Cardiac muscle cell (in vitro differentiated cells and primary cell): ENCODE measurements at places on chromosomes 7 and 10.

- DNase-seq: no peak
Observed at GRCh38 chr7:146131701-146132100, 15.1 kb downstream of the CNTNAP2 start.

DNA sequence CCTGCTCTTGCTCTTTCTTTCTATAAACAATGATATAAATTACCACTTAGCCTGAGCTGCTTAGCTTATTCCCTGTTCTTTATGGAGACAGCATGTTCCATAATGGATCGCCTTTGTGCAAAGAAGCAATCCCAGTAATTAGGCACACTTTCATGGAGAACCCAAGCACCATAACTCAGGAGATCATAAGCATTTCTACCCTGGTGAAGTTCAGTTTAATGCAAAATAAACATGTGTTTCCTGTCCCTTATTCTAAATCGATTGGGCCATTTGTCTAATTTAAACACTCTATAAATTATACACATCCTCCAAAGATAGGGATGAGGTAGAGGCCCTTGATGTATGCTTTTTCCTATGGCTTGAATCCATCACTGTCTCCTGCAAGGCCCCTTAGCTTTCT is 75.8 kb upstream of the TMEM72 start:
- no peak for DNase-seq

DNA sequence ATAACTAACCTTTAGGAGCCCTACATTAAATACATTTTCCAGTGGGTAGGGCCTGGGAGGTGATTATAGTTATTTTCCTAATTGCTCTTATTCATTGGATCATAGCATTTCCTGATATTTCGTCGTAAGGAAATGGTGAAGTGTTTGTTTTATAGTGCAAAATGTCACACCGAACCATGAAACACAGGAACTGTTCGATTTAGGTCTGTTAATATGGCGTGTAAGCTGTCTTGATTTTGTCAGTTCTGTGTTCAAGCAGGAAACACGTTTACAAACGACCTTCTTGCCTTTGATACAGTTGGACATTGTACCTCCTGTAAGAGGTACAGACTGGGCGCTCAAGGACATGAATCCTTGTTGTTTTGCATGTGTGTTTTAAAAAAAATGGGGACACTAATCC is 14.8 kb downstream of the RBM17 start:
- DNase-seq: no peak

DNA sequence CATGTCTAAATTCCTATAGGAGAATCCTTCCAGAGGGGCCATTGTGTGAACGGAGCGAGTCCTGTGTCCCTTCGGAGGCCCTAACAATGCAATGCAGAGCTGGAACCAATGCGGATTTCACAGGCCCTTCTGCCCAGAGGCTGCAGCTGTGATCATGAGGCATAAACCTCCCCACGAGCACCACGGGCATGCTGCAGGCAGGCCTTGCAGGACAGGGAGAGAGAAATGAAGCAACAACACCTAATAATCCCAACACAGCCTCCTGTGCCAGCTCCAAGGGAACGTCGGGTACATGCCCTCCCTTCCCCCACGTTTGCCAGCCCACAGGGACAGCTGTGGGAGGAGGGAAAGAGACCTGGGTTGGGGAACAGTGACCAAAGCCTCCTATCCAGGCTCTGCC is 74.4 kb downstream of the TNS3 start:
- DNase-seq: no peak

- peak; percentile 12 for DNase-seq
Observed at GRCh38 chr7:104207348-104207730, 474 bp downstream of the ORC5 start.

- DNase-seq: no peak
Observed at GRCh38 chr7:123417580-123417979, 116.8 kb downstream of the IQUB start.

- no peak for DNase-seq
Observed at GRCh38 chr10:76466836-76467503, 1035.5 kb downstream of the LRMDA start.

DNA sequence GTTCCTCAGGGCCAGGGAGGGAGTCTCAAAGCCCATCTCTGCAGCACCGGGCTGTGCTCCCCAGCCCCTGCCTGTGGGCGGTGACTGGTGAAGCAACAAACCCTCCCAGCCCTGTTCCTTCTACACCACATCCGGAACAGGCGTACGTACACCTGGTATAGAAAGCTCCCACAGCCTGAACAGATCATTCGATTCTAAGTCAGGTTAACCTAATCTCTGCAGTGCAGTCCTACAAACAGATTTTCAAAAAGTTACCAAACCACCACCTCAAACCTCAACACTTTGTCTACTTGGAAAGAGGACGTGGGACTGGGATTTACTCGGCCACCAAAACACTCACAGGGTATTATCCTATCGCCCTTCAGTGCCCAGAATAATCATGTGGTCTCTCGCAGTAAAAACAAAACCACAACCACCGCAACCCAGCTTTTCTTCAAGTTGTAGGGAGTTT is 238.4 kb downstream of the DIP2C start:
- DNase-seq: no peak

- peak; percentile 25 for DNase-seq
Observed at GRCh38 chr7:37081436-37081835, 357.1 kb upstream of the AOAH start.

DNA sequence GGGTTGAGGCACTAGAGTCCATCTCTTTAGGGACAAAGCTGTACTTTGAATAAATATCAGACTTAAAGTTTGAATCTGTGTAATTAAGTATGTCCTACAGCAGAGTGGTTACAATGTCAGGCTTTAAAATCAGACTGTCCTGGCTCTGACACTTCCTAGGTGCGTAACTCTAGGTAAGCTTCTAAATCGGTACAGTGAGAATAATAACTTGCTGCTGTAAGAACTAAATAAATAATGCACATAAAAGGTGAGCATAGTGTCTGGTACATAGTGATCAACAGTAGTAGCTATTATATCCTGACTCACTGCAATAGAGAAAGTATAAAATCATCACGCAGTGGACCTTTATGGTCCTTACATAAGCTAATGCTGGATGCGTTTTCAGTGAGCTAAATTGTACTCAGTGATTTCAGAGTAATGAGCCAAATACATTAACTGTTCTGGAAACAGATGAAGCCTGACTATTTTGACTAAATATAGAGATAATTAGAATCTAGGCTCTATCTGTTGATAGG is 72.2 kb upstream of the PDK4 start:
- no peak for DNase-seq

- peak; percentile 42 for DNase-seq
Observed at GRCh38 chr7:37920305-37920848, at the start of gene EPDR1. Gene EPDR1, plus strand, starts transcription at chr7:37920640. Its CDS starts 300 bp downstream, at chr7:37920940.

- peak; percentile 77 for DNase-seq
Observed at GRCh38 chr7:46291601-46292150, 370.6 kb upstream of the IGFBP3 start.

GRCh38 chr10:9096288-9096687 is 1041.8 kb downstream of the GATA3 start:
- DNase-seq: no peak

- DNase-seq: no peak
Observed at GRCh38 chr7:108735814-108736213, 166.1 kb downstream of the DNAJB9 start.

DNA sequence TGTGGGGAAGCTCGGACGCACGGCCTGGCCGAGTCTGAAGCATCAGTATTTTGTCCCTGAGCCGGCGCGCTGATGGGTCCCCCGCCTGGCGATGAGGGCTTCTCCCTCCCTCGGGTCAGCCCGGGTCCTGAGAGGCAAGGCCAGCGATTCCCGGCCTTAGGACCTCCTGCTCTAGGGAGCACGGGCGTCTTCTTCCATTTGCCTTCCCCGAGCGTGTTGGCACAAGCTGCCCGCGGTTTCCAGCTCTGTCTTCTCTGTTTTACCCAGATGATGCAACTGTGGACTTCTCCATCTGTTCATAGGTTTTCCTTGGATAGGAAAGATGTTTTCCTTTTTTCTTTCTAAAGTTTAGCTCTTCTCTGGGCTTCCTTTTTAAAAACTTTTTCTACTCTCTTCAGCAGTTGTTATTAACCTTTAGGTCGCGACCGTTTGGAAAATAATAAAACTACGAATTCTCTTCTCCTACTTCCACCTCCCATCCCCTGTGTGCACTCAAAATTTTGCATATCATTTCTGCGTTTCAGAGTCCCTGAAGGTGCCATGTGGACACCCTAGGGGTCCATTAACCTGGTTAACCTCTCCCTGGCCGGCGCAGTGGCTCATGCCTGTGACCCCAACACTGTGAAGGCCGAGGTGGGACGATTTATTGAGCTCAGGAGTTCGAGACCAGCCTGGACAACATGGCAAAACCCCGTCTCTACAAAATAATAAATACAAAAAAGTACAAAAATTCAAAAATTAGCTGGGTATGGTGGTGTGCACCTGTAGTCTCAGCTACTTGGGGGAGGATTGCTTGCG is 1.4 kb upstream of the SLC25A28 start:
- DNase-seq: no peak

- DNase-seq: no peak
Observed at GRCh38 chr7:67847092-67847787, 850.6 kb downstream of the TYW1 start.

DNA sequence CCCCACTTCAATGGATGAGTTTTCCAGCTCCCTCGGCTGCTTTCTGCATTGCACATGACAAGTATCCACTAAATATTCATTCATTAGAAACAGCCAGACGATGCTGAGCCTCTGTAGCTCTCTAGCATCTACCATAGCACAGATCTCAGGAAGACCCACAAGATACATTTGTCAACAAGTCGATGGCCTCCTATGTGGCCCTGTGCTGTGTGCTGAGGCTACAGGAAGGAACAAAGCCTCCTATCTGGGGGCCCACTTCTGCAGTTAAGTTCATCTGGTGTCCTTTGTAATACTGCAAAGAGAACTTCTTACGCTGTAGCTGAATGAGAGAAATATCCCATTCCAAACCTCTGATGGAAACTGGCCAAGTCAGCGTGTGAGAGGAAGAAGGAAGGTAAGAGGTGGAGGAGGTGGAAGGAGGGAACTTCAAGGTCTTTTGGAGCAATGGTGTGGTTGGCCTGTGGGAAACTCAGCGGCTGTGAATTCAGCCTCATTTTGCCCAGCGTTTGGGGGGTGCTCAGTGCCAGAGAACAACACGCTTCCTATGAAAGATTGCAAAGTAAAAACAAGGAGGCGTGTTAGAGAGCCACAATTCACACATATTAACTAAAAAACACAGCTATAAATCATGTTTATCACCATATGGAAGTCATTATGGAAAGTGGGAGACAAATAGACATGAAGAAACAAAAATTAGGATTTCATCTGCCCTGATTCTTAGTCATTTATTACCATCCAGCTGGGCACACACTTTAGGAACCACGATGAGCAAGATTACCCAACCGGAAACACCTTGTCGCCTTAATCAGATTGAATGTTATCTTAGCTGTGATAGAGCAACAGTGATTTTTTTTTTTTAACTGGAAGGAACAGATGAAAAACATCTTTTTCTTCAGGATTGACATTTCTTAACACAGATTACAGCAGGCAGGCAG is 62.2 kb upstream of the USP6NL start:
- peak; percentile 27 for DNase-seq

- no peak for DNase-seq
Observed at GRCh38 chr7:157278791-157279724, 57.7 kb upstream of the DNAJB6 start.

DNA sequence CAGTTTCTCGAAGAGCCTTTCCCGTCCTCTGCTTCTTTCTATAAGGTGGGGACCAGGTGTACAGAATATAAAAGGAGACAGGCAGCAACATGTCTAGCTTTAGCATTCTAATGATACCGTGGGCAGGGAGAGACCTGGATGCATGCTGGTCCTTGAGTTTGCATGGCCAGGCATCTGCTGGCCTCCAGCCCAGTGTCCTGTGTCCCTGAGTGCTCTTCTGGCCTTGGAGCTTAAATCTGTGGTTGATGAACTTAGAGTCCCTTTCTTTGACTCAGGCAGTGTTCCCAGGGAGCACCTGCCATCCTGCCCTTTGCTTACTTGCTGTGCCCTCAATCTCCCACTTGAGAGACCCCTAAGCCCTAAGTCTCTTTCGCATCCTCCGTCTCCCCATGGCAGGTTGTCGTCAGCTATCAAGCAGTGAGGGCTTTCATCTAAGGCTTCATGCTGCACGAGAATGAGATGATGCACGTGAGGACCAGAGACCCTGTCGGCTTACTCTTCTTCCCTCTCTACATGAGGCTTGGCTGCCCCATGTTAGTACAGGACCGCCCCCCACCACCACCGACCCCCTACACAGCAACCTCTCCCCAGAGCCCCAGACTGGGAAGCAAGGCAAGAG is 313.4 kb upstream of the C7orf33 start:
- DNase-seq: no peak

GRCh38 chr10:62769574-62770242 is 34.8 kb upstream of the ADO start:
- DNase-seq: no peak

- peak; percentile 19 for DNase-seq
Observed at GRCh38 chr7:44382459-44383265, 57.3 kb upstream of the CAMK2B start.

DNA sequence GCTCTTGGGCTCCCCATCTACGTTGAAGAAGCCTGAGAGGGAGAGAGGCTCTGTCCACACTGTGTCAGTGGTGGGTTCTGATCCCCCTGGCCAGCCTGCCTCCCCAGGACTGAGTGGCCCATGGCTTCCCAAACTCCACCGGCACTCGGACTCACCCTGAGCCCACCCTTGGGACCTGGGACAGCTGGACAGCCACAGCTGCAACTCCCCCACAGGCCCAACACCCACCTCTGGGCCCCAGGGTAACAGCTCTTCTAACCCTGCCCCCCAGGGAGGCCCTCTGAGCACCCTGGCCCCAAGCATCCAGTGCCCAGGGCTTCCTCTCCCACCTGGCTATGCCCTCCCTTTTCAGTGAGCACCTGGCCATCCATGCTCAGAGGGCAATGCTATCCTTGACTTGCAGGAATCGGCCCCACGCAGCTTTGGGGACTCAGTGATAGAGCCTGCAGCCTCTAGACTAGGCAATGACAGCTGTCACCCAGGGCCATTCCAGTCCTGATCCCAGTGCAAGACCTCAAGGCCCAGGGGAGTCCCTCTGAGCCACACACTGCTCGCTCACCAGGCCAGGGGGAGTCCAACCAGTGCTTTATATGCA is 17.9 kb downstream of the OGDHL start:
- DNase-seq: no peak

DNA sequence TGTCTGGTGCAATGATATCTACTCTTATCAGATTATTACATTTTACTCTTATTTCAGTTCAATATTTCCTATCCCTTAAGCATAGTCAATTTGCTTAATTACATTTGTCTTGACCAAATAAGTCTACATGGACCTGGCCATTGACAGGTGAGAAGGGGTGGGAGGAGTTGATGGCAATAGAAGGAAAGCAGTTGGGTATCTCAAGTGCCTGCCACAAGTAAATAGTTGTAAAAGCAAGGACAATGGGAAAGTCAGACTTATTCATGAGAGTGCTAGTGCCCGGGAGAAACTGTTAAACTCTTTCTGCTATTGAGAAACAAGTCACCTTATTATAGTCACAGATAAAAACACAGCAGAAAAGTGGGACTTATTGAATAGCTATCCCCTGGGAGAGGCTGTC is 32.4 kb upstream of the HGF start:
- DNase-seq: peak; percentile 12
